ENCODE measurements at places on chromosomes 4 and X. TPM values are rescaled to one million over a fixed set of nuclear protein-coding genes. Genes with fewer than 3 reads are reported as not detected.

The LUZP4 gene
- total RNA-seq = not detected

The CXorf38 gene
- total RNA-seq = 20.2 TPM

The PAK3 gene
- 1.3 TPM for total RNA-seq

The MAGEB17 gene
- total RNA-seq = not detected

The HTT gene
- total RNA-seq = 69.8 TPM

The PAGE2 gene
- total RNA-seq = not detected

Data from activated CD4-positive, alpha-beta memory T cell treated with anti-CD3 and anti-CD28 coated beads for 36 hours (primary cell).